Immature natural killer cell (primary cell): ENCODE measurements at places on chromosomes 11 and 22.
A peak's percentile ranks its signal among the peaks of the same experiment; 100 is the strongest.

GRCh38 chr11:74818283-74818946, 69.8 kb downstream of the RNF169 start:
- no peak for DNase-seq

DNA sequence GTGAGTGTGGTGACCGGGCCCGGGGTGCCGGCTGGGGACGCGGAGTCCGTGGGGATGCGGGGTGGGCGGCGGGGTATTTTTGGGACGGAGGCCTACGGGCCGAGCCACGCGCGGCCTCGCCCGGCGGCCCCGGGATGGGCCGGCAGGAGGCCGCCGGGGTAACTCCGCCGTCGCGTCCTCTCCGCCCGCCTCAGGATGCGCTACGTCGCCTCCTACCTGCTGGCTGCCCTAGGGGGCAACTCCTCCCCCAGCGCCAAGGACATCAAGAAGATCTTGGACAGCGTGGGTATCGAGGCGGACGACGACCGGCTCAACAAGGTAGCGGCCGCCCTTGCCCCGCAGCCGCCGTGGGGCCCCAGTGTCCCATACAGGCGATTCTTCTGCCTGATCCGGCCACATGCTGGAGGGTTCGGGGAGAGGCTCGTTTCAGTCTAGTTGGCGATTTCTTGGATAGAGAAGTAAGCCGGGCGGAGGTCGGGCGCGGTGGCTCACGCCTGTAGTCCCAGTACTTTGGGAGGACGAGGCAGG, 337 bp downstream of the RPLP2 start:
- DNase-seq: no peak

- DNase-seq: no peak
Observed at GRCh38 chr11:94243571-94244515, 60.5 kb upstream of the IZUMO1R start.

- no peak for DNase-seq
Observed at GRCh38 chr22:39251762-39252460, 7.1 kb upstream of the PDGFB start.

DNA sequence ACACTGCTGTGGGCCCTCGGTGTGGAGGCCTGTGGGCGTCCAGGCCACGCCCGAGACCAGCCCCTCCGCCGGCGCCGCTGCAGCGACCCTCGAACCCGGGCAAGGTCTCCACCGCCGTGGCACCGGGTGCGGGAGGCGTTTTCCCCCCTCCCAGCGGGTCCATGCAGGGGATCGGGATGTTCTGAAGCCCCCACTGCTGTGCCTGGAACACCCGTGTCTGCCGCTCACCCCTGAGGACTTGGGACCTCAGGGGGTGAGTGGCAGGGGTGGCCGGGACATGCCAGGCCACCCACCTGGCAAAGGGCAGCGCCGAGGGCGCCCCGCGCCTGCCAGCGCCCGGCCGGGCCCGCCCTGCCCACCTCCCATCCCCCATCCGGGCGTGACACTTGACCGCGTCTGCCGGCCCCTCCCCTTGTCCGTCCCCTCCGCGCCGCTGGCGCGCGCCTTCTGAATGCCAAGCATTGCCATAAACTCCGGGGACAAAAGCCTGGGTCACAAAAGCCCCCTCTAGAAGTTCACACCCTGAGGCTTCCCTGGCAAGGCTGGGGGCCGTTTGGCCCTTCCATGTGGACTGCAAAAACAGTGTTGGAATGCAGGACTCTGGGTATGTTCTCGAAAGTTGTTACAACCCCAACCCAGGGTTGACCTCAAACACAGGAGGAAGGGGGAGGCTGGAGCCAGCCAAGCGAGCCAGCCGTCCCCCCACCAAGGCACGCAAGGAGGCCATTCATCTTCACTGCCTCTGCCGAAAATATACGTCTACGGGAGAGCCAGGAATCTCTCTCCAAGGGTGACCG, 819 bp upstream of the KCNQ1OT1 start:
- peak; percentile 24 for DNase-seq
